Suppressor macrophage (primary cell): ENCODE measurements at places on chromosomes 7 and 10.
A peak's percentile ranks its signal among the peaks of the same experiment; 100 is the strongest.

GRCh38 chr7:44225566-44226395, 25.0 kb downstream of the YKT6 start:
- DNase-seq = no peak

GRCh38 chr10:58299580-58299979, 30.6 kb downstream of the CISD1 start:
- DNase-seq = peak; percentile 86

DNA sequence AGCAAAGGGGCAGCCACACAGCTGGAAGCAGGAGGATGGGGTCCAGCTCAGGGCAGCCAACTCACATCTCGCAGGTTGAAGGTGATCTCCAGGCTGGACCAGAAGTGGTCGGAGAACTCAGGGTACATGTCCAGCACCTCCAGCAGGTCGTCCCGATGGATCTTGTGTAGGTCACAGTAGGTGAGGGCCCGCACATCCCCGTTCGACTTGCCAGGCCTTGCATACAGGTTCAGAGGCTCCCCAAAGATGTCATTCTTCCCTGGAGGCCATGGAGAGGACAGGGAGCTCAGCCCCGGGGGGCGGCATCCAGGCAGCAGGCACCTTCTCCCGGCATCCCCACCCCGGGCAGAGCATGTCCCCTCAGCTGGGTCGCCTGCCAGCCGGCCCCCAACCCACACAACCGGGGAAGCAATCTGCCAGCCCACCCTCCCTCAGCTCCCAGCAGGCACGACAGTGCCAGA, 29.3 kb downstream of the KCNH2 start:
- peak; percentile 0 for DNase-seq

DNA sequence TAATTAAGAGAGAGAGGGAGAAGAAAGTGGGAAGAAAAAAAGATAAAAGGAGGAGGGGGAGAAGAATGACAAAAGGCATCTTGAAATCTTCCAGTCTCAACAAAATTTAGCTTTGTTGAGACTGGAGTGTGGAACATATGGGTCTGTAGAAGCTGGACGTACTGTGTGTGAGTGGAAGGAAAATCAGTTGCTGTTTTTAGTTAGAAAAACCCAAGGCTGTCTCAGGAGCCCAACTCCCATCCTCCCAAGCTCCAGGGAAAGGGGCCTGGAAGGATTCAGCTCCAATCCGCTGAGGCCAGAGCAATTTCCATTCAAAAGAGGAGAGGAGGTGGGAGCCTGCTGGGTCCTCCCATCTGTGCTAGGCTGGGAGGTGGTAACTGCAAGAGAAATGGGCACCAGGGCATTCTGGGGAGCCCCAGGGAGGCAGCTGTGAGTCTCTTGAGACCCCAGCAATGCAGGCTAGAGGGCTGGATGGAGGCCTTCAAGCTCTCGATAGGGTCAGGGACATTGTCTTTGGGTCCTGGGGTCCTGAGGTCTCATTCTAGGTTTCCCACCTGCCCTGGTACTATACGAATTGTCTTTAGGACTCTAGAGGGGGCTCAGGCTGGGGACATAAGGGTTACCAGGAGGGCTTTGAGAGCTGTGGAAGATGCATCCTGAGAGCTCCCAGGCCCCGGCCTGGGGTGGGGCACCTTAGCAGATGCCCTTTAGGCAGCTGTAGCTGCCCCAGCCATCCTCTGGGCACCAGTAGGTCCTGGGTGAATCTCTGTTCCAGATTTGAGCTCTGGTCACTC, 21.4 kb downstream of the ADCYAP1R1 start:
- no peak for DNase-seq

DNA sequence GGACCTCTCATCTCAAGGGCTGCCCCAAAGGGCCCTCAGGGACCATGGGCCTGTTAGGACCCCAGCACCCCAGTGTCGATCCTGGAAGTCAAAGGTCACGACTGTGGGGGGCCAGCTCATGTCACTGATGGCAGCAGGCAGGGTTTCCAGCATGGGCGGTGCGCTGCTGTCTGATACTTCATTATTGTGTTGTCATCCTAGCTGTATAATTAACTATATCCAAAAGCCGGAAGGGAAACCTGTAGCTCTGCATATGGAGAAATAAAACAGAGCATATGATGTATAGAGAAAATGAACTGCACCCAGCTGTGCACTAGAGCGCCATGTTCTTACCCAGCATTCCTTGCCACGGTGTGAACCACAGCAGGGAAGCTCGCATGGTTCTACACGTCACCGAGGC, 196.3 kb downstream of the EBF3 start:
- DNase-seq = no peak

- DNase-seq = peak; percentile 48
Measured at GRCh38 chr10:2020836-2021235, 283.5 kb upstream of the ADARB2 start.

- DNase-seq = no peak
Measured at GRCh38 chr10:7168414-7168813, 242.4 kb downstream of the SFMBT2 start.

DNA sequence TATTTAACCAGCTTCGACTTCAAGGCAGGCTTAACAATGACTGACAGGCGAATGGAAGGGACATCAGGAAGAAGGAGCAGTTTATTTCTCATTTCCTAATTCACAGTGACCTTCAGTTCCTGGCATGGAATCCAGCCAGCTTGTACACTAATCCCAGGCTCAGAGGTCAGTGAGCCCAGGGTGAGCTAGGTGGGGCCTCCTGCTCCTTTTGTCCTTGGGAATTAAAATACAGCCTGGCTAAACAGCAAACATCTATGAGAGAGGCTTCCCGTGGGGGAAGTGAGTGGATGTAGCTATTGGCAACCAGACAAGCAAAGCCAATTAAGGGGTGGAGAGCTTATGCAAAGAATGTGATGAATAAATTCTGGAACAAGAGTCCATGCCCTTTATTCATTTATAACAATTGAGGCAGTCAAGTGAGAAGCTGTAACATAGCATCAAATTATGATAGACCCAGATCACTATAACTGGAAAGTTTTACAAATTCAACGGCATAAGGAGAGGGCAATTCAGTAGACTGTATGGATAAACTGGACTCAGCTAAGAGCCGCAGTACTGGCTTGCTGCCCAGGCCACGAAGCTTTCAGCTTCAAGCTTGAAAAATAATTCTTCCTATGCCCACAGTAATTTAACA, 57.1 kb downstream of the STK17A start:
- no peak for DNase-seq

DNA sequence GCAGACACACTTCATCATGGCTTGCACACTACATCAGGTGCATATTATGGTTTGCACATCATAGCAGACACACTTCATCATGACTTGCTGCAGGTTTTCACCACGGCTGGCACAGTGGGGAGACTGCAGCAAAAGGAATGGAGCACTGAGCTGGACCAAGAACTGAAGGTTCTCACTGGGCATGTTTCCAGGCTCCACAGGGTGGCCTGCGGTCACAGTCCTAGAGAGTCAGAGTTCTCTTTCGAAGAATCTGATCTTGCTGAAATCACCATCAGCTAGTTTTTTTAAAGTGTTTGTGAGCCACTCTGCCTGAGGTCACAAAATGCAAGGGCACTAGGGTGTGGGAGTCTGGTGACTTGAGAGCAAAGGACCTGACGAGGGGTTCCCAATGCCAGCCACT, 140.4 kb upstream of the NPY start:
- DNase-seq = no peak

GRCh38 chr7:131688738-131689661, 132.6 kb upstream of the PODXL start:
- DNase-seq = peak; percentile 58

GRCh38 chr10:24951201-24952142, 934 bp downstream of the PRTFDC1 start:
- no peak for DNase-seq

DNA sequence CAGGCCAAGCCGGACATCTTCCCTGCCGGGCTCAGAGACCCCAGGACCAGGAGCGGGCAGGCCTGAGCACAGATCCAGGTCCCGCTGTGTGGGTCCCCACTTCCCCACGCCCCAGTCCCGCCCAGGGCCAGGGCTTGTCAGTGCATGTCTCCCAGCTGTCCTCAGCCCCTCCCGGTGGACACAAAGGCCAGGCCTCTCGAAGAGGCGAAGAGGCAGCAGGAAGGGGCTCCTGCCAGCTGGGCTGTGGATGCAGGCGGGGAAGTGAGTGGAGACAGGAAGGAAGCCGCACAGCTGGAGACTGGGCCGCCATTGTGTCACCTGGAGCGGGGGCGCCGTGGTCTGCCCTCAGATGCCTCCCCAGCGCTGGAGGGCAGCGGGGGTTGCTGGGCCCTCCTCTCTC, 4.8 kb downstream of the GRIFIN start:
- no peak for DNase-seq

DNA sequence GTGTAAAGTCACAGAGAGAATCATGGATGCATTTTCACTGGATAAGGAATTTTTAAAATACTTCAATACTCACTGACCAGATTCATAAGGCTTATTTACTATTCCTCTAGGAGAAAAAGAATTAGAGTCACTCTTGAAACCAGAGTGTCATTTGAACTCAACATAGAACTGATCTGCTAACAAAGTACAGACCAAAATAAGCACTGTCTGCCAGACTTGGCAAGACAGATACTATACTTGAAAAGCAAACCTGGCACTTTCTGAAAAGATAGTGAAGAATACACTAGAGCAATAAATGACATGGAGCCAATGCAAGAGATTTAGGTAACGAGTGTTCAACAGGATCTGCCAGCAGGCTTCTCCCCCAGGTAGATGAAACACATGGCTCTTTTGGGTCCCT, 215.3 kb downstream of the CHCHD3 start:
- DNase-seq = no peak

DNA sequence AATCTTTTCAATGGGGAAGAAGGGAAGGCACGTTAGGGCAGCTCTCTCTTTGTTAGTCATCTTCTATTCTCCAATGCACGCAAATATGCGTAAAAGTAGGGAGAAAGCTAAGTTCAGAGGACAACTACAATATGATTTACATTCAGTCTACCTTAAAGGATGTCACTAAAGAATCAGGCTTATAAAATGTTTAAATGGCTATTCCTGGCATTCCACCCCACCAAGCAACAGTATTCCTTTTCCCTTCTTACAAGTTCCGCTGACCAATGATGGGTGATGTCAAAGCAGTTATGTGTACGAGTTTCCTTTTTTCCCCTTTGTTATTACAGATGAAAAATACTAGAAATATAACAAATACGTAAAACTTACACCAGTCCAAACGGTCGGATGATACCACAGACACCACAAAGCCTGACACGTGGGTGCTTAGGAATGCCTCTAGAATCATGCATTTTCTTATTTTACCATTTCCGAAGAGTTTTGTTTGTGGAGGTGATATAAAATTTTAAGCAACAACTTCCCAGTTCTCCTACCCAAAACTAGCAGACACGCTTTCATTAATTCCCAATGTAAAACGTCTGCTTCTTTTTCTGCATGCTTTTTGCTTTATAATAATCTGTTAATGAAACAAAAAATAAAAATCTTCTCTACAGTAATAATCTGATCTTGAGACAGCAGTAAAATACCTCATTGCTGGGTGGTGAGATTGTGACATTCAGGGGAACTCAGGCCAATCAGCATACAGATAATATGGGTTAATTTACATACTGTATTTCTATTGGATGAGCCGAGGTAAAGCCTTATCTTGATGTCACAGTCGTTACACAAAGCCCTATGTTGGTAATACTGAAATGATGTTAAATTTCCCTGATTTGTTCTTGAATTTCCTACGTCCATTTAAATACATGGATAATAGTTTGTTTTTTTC, 708 bp upstream of the GPR85 start:
- peak; percentile 3 for DNase-seq

GRCh38 chr10:50312464-50313437, 61.4 kb upstream of the ASAH2 start:
- peak; percentile 12 for DNase-seq

- DNase-seq = no peak
Measured at GRCh38 chr7:139711991-139712743, 65.6 kb downstream of the HIPK2 start.

DNA sequence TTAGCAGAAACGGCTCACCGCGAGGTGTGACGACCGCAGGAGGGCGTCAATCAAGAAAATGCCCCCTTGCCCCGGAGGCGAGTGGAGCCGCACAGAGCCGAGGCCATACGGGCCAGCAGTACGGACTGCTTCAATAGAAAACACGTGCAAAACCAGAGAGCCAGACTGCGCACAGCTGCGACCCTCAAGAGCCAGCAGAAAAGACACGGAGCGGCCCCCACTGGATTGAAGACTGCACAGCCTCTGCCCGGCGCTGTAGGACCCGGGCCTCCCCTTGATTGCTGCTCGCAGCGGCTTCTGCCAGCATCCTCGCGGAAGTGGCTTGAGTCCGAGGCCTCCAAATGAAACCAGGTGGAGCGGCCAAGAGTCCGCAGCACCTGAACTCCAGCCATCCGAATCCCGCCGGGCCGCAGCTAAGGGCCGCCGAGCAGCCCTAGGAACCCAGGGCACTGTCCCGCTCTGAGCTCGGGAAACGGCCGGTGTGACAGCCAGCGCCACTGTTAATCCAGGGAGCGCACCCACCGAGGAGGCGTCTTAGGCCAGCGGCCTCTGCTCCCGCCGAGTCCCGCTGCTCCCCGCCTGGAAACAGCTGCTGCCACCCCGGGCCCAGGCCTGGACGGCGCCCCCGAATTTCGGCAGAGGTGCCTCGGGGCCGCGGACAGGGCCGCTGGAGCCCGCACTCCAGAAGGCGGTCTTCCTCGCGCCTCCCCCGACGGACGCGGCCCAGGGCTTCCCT, 660 bp upstream of the HHEX start:
- DNase-seq = peak; percentile 50

- DNase-seq = no peak
Measured at GRCh38 chr10:126730856-126731609, 60.5 kb upstream of the C10orf90 start.

DNA sequence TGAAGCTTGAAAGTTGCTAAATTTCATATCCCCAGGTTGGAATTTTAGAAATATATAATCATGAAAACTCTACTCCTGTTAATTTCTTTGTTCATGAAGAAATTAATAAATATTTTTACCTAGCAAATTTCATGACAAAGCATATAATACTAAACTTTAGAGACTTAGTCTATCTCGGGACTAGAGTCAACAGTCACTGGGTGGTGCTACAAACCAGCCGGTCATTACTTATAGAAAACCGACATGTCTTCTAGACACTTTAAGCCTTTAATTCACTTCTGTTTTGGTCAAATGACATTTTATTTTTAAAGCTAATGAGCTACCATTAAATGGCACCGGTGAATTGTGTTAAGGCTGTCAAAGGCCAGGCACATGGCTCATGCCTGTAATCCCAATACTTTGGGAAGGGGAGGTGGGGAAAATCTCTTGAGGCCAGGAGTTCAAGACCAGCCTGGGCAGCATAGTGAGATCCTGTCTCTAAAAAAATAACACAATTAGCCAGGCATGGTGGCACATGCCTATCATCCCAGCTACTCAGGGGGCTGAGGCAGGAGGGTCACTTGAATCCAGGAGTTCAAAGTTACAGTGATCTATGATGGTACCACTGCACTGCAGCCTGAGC, 270.1 kb downstream of the CACNA2D1 start:
- DNase-seq = no peak
